ENCODE measurements at places on chromosomes 6 and 20.

GRCh38 chr20:36550790-36551299 is 9.5 kb downstream of the MYL9 start:
- no peak for DNase-seq

- DNase-seq, result no peak
Observed at GRCh38 chr6:33987531-33988021, 158.3 kb downstream of the GRM4 start.

DNA sequence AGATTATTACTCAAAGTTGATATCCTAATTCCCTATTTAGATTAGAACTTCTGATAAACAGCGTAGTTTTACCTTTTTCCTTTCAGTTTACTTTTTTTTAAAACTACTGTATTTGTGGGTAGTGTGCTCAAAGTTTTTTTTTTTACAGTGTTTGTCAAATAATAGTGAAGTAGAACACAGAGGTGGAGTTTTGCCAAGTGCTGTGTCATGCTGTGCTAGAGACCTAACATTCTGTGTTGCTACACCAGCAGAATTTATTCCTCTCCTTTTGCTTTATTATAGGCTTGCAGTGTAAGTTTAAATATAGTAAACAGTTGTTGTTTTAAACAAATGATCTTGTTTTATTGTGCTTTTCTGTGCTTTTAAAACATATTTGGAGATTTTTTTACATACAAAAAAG is 125.4 kb downstream of the HIVEP1 start:
- DNase-seq, result no peak

DNA sequence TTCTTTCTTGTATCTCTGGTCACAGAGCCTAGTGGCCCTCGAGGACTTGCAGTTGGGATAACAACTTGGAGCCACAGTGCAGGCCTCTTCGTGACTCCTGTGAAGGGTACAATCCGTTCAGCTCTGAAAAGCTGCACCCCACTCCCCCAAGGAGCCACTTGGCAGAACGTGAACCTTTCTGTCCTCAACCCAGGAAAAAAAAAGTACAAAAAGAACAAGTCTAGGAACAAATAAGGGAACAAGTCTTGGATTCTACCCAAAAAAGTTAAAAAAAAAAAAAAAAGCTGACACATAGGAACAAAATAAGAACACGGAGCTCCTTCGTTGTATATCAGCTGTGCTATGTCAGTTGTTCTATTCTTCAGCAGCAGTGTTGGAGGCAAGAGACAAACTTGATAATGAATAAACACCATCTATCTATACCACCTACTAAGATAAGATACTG is 77.9 kb upstream of the TULP1 start:
- DNase-seq, result no peak

GRCh38 chr20:21956591-21956990 is 251.1 kb downstream of the PAX1 start:
- no peak for DNase-seq

- DNase-seq, result no peak
Observed at GRCh38 chr6:34970488-34970887, 81.4 kb downstream of the ANKS1A start.

DNA sequence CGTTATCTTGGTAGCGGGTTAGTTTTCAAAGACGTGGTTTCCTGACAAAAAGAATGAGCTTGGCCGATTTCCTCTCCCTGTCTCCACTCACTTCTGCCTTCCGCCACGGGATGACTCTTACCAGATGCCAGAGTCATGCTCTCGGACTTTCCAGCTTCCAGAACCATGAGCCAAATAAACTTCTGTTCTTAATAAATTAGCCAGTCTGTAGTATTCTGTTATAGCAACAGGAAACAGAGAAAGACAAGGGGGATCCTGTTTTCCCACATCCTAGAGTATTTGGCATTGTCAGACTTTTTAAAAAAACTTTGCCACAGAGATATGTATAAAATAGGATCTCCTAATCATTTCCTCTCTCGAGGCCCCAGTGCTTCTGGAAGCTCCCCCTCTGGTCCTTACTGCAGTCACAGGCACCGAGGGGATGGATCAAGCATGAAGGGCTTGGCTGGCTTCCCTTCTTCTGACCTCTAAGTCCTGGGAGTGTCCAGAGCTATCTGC is 84.9 kb upstream of the NAA20 start:
- no peak for DNase-seq

GRCh38 chr6:106109029-106109428 is 22.9 kb downstream of the PRDM1 start:
- DNase-seq, result no peak

- DNase-seq, result no peak
Observed at GRCh38 chr20:43576108-43576507, 14.6 kb upstream of the IFT52 start.

GRCh38 chr6:38406096-38406495 is 233.6 kb downstream of the BTBD9 start:
- no peak for DNase-seq

GRCh38 chr6:48087448-48087847 is 23.5 kb downstream of the PTCHD4 start:
- no peak for DNase-seq

GRCh38 chr6:56814802-56815201 is 140.1 kb upstream of the BEND6 start:
- no peak for DNase-seq

DNA sequence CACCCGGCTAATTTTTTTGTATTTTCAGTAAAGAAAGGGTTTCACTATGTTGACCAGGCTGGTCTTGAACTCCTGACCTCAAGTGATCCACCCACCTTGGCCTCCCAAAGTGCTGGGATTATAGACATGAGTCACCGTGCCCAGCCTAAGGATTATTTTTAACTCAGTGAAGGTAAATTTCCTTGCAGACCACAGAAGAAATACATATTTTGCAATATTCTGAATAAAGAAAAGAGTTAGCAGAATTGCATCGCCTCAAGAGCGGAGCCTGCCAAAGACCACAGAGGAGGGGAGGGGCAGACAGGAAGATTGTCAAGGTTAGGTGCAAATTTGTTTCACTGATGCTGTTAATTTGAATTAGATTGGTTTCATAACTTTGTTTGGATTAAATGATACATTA is 47.4 kb downstream of the SOD2 start:
- DNase-seq, result no peak

- peak; percentile 79 for DNase-seq
Observed at GRCh38 chr6:151160929-151161757, 78.6 kb upstream of the AKAP12 start.

- no peak for DNase-seq
Observed at GRCh38 chr20:24991897-24992486, 559 bp downstream of the APMAP start.

DNA sequence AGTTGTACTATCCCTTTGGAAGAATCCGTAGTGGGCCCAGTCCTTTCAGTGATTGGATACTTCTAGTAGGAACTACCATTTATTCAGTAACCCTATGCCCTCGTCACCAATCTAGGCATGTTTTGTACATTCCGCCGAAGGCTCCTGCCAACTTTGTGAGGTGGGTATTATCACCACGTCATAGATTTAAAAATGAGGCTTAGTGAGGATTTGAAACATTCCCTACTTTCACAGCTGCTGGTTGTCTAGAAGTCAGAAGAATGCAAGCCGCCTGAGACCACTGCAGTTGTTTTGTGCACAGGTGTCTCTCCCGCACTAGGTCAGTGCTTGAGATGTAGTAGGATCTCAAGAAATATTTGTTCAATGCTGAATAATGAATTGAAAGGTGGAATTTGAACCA is 32.6 kb downstream of the ENPP1 start:
- no peak for DNase-seq

DNA sequence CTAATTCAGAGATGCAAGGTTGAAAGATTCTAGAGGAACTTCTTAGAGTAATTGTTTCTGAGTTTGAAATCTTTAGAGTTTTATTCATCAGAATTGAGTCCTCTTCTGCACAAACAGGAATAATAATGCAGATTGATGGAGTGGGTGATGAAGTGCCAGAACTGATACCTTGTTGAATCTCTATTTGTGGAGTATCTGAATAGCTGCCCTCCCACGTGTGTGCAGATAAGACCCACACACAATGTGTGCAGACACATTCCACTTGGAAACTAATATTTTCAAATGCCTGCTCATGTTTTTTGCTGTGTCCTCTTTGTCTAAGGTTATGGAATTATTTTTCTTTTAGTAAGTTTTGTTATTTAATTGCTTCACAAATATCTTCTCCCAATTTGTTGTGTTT is 1167.8 kb upstream of the MAP3K7 start:
- DNase-seq, result no peak

DNA sequence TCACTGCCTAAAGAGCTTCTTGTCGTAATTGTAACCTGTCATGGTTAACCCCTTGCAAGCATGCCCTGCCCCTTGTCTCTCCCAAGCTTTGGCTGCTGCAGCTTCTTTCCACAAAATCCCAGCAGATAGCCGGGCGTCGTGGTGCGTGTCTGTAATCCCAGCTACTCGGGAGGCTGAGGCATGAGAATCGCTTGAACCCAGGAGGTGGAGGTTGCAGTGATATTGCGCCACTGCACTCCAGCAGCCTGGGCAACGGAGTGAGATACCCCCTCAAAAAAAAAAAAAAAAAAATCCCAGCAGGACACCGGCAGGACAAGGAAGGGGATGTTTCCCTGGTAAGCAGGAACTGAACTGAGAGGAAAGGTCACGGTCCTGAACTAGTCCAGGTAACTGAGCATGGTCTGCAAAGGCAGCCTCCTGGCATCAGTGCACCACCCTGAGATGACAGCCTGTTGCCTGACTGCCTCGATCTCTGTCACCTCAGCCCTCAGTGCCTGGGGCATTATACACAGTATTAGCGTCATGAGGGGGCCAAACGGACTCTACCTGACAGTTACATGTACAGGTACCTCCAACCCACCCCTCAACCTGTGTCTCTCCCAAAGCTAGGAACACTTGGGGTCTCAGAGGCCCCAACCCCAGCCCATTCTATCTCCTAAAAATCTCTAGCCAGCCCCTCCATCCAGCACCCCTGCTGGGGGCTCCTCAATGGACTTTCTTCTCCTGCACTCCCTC is 1.8 kb downstream of the LZTS3 start:
- DNase-seq, result no peak

- no peak for DNase-seq
Observed at GRCh38 chr6:35442693-35443092, 9.4 kb upstream of the FANCE start.

- DNase-seq, result no peak
Observed at GRCh38 chr6:124010574-124010973, 206.9 kb downstream of the NKAIN2 start.

- no peak for DNase-seq
Observed at GRCh38 chr20:48889140-48889790, 32.2 kb upstream of the ARFGEF2 start.

GRCh38 chr6:36340618-36341454 is 4.1 kb upstream of the BNIP5 start:
- no peak for DNase-seq

- DNase-seq, result no peak
Observed at GRCh38 chr6:14466278-14466677, 348.7 kb downstream of the CD83 start.

GRCh38 chr6:31402324-31403282 is 792 bp upstream of the MICA start:
- no peak for DNase-seq

- DNase-seq, result no peak
Observed at GRCh38 chr6:149437212-149437611, 37.1 kb downstream of the SUMO4 start.

All from kidney epithelial cell (primary cell).